Tongue (tissue), 3 donors: ENCODE measurements at places on chromosomes 11 and 22. TPM values are rescaled to one million over a fixed set of nuclear protein-coding genes. Genes with fewer than 3 reads are reported as not detected.

DNA sequence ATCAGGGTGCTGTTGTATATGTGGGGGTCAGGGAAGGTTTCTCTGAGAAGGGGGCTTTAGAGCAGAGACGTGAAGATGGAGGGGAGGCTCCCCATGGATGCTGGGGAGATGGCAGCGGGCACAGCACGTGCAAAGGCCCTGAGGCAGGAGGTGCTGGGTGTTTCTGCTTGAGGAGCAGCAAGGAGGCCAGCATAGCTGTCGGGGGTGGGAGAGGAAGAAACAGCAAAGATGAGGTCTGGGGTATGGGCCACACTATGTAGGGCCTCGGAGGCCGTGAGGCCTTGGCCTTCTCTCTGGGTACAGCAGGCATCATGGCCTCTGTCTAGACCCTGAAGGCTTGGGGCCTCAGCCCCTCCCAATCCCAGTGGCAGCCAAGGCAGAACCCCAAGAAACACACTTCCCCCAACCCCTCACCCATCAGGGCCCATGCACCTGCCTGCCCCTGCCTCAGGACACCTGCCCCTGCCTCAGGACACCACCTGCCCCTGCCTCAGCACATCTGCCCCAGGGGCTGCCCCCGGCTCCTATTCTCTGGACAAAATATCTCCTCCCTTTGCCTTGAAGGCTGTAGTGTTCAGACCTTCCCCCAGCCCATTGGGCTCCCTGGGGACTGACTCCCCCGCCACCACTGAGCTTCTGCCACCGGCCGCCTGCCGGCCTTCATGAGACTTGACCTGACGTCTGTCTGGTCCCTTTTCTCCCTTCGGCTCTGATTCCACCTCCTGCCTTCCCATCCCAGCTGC is 6.2 kb downstream of the ALDH3B1 start:
- no peak for DNase-seq

DNA sequence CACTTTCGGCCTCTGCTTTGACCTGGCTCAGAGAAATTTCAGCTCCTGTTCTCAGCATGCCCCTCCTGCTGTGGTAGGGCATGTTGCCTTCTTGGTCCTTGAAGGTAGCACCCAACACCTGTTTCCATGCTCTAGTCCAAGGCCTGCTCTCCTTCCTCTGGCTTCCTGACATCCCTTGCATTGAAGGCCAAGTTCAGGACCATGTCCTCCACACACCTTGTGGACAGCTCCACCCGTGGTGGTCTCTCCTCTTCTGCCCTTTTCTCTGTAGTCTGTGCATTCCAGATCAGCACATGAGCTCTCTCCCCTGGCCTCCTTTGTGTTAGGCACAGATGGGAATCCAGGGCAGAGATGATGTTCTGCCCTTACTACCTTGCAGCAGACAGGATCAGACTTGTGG is 225.3 kb downstream of the ADAMTS15 start:
- peak; percentile 61 for DNase-seq

CDHR5 gene
- total RNA-seq = not detected

CDC42BPG gene
- 5.7 TPM for total RNA-seq

PARVG gene
- 3.2 TPM for total RNA-seq

DNA sequence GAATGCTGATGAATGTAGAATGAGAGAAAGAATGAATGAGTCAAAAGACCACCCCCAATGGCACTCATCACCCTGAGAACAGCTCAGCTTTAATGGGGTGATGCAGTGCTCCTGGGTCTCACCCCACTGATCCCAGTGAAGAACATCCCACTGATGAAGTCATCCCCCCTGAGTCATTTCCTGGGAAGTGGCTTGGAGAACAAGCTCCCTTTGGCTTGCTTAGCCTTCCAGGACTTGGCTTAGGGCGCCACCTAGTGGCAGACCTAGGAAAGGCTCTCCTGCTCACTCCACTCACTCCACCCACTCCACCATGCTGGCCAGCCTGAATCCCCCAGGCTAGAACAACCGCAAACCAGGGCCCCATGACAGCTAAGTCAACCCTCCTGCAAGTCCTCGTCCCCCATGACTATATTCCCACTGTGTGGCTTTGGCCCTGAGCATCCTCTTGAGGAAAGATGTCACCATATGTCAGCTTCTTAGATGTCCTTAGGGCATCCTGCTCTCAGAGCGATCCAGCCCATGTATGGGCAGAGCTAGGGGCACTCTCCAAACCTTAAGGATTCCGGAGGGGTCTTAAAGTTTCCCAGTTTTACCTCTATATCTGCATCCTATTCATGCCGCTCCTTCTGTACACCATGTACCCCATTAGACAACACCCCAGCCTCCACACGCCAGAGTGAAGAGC is 17.8 kb upstream of the TMPRSS13 start:
- DNase-seq = peak; percentile 96

DNA sequence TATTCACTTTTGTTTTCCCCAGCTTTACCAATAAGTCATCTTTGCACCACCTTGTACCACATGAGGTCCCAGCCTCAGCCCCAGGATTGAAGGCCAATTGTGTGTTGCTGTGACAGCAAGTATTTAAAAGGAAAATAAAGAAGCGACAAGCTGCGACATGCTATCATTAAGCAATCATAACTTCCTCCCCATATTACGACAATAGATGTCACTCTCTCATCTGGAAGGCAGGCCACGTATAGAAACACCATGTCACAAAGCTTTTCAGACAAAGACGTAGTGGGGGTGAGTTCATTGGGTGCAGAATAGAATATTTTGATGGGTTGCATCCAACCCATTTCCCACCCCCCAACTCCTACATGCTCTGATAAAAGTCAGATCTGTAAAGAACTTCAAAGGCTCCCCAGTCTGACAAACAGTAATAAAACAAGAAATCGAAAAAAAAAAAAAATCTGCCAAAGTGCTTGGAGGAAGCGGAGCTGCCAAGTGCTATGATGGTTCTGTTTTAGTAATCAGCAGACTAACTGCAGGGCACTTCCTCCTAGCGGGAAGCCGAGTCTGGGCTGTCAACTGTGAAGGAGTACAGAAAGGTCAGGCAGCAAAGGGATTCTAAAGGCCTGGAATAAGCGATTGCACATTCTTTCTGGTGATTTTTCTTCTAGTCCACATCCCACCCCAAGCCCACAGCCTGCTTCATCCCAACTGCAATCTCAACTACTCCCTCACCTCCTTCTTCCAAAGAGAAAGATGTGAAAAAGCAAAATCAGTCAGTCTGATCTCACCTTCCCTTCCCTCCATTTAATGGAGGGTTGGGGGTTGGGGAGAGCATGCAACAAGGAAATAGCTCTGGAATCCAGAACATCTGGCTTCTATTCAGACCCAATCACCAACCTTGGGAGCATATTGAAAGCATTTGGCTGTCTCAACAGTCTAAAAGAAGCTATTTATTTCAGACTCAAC is 131.4 kb upstream of the UBASH3B start:
- peak; percentile 79 for DNase-seq

DNA sequence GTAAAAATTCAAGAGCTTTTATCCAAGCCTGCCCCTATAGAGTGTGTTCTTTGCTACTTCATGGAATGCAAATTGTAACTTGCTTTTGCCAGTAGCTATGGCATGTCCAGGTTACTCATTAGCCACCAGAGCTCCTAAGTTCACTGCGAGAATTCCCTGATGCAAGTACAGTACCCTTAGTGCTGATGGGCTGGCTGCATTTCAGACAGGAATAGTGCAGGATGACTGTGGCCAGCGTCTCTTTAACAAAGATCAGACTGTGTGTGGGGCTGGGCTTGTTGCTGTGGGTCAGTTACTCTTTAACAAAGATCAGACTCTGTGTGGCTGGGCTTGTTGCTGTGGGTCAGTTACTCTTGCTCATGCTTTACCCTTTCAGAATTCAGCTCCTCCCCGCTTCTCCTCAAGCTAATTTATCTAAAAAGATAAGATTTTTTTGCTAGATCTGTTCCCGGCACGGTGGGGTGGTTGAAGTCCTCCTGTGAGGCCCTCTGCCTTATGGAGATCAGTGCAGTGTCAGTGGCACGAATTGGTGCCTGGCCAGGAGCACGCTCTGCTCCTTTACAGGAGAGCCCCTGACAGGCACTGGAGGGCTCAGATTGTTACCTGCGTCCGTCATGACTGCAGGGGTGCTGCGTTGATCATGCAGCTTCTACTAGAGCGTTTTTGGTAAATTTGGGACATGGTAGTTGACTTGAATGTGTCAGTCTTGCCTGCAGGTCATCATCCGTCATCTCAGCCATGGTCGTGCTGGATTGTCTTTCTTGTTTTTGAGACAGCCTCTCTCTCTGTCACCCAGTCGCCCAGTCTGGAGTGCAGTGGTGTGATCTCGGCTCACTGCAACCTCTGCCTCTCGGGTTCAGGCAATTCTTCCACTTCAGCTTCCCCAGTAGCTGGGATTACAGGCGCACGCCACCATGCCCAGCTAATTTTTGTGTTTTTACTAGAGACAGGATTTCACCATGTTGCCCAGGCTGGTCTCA is 27.0 kb downstream of the AP2A2 start:
- no peak for DNase-seq

CARNS1 gene
- 39.0 TPM for total RNA-seq

MS4A14 gene
- 0.31 TPM for total RNA-seq

DNA sequence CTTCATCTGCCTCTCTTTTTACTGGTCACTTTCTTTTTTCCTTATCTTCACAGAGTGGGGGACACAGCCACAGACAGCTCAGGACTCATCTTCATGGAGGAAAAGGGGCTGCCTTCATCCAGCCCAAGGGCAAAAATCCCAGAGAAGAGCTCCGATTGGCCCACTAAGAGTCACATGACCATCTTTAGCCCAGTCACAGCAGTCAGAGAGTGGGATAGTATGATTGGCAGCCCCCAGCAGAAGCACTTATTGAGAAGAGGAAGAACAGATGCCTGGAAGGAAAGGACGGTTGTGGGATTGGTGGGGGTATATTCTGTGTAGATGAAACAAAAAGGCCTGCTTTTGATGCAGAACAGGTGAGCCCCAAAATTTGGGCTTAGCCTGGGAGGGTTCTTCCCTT is 77.8 kb downstream of the MN1 start:
- DNase-seq = no peak

DNA sequence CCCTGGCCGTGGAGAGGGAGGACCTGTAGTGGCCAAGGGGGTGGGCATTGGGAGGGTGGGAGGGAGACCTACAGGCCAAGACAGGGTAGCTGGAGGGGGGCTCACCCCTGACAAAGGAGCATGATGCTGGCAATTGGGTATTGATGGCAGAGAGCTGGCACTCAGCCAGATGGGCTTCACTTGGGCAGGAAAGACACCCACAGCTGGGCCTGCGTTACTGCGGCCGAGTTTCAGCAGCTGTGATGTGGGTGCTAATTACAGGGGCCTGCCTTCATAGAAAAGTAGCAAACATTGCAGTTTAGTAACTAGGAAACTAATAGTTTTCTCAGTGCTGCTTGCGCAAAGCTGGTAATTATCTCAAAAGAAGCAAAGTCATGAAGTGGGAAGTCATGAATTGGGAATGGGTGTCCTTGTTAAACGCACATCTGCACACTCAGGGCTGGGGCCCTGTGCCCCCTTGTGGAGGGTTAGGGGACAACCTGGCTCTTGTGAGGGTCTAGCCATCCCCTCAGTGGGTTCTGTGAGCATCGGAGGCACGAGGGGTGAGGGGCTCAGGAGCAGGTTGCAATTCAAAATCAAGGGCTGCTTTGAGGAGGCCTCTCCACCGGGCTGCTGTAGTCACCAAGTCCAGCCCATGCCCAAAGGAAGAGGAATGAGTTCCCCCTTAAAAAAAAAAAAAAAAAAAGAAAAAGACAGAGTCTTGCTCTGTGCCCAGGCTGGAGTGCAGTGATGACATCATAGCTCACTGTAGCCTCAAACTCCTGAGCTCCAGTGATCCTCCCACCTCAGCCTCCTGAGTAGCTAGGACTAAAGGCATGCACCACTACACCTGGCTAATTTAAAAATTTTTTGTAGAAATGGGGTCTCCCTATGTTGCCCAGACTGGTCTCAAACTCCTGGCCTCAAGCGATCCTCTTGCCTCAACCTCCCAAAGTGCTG is 24.4 kb upstream of the TXNRD2 start:
- DNase-seq = peak; percentile 93

DNA sequence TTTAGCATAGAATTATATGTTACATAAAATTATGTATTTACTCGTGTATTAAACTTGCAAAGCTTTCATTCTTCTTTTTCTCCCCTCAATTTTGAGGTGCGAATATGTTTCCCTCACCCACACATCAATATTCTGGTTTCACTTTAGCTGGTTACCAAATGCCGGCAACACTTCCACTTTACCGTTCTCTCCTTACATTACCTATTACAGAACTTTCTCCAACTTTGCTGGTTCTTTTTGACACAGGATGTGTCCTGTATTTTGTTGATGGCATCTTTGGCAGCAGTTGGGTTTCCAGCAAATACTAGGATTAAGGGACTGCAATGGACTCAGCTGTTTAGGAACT is 84.9 kb downstream of the PRR5L start:
- DNase-seq = no peak

HIPK3 gene
- total RNA-seq = 330 TPM

GGT5 gene
- total RNA-seq = 4.9 TPM

GRCh38 chr11:86473991-86474833 is 99.5 kb downstream of the CCDC81 start:
- DNase-seq = no peak

DNA sequence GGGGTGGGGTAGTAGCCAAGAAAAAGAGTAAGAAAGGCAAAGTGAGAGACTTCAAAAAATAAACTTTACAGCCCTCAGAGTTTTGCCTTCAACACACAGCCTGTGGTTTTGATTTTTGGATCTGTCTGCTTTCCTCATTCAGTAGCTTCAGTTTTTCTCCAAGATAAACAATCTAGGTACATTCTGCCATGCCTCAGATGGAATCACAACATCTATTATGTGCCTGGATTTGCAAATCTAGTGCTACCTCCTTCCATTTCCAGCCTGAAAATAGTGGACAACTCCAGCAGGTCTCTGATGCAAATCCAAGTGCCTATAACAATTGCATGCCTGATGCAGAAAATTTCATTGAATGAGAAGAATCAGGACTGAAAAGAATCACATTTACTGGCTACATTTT is 206.6 kb upstream of the GUCY1A2 start:
- no peak for DNase-seq

SAA2 gene
- not detected for total RNA-seq

- no peak for DNase-seq
Observed at GRCh38 chr11:67379061-67380058, 6.0 kb upstream of the CLCF1 start.

GRCh38 chr22:40417041-40417440 is 46.6 kb downstream of the SGSM3 start:
- DNase-seq = no peak

GRCh38 chr11:83508804-83509203 is 222.6 kb upstream of the CCDC90B start:
- peak; percentile 4 for DNase-seq

DNA sequence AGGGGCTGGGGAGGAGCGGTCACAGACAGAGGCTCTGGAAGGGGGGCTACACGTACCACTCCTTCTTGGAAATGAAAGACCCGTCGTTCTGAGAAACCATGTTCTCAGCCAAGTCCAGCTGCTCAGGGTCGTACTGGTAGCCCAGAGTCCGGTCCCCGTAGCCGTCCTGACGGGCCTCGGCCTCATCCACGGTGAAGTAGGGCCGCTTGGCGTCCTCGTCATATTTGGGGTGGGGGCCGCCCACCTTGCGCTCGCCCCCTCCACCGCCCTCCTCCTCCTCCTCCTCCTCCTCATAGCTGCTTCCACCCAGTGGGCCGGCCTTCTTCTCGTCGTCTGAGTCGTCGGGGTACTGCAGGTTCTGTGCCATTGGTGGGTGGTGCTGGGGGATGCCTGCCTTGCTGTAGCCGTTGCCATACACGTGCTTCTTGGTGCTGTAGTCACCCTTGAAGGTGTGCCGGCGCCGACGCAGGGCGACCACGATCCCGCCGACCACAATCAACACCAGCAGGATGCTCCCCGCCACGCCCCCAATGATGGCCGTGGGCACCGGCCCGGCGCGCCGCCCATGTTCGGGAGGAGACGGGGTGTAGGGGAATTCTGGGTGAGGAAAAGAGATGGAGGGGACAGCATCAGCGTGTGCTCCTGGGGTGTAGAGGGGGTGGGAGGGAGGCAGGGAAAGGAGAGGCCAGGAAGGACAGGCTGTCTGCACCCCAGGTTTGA is 64.1 kb downstream of the NECTIN1 start:
- no peak for DNase-seq

TNNI2 gene
- 3,551 TPM for total RNA-seq
